Smooth muscle cell of the brain vasculature (primary cell): ENCODE measurements at places on chromosomes 1 and 21.
A peak's percentile ranks its signal among the peaks of the same experiment; 100 is the strongest.

- no peak for DNase-seq
These were observed 450.7 kb downstream of the PTPRC start for GRCh38 chr1:199089393-199090122.

DNA sequence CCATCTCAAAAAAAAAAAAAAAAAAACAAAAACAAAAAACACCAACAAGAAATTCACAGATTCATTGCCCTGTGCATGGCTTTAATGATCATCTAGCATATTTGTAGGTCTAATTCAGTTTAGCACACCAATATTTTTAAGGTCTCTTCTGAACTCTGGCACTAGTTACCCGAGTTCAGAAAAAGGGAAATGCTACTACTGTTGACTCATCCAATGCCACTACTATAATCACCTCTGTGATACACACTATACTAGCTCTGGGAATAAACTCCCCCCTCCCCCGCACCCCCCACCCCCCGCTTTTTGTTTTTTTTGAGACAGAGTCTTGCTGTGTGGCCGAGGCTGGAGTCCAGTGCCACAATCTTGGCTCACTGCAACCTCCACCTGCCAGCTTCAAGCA, 55.6 kb downstream of the FBXO42 start:
- DNase-seq, result no peak

GRCh38 chr21:35974775-35975174, 85.6 kb downstream of the SETD4 start:
- no peak for DNase-seq

DNA sequence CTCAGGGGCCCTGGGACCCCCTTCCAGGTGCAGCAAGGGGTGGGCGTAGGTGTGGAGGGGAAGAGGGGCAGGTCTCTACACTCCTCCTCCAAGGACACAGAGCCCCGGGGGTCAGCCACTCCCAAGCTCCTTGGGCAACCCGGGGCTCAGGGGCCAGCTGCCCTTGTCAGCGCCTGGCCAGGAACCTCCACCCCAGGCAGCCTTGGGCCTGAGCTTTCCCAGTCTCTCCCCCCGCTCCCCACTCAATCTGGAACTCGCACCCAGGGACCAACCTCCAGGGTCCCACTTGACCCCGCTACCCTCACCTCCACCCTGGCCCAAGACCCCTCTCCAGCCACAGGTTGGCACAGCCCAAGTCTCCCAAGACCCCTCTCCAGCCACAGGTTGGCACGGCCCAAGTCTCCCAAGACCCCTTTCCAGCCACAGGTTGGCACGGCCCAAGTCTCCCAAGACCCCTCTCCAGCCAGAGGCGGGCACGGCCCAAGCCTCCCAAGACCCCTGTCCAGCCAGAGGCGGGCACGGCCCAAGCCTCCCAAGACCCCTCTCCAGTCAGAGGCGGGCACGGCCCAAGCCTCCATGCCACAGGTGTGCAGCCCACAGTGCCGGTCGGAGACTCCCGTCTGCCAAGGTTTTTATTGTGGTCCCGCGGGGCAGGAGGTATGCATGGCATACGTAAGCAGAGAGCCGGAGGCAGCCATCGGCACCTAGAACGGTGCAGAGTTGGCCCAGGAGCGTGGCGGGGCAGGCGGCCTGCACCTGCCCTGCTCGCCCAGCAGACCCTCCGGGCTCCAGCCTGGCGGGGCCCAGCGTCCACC, 3.0 kb downstream of the TNFRSF4 start:
- no peak for DNase-seq

GRCh38 chr1:203208181-203208580, 21.3 kb downstream of the CHIT1 start:
- DNase-seq, result no peak

- DNase-seq, result no peak
These were observed 75.4 kb downstream of the RUNX1 start for GRCh38 chr21:34973685-34974084.

DNA sequence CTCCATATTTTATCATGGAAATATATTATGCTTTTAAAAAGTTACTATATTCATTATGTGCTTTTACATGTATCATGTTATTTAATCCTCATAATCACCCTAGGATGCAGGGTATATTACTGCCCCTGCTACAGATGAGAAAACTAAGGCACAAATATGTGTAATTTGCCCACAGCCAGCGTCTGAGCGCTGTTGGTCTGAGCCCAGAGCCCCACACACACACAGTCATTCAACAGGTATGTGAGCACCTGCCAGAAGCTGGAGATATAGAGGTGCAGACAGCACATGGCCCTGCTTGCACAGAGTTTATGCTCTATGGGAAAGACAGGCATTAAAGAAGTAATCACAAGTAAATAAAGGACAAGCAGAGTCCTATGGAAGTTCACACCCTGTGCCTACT, 49.8 kb upstream of the SEC16B start:
- DNase-seq, result no peak

DNA sequence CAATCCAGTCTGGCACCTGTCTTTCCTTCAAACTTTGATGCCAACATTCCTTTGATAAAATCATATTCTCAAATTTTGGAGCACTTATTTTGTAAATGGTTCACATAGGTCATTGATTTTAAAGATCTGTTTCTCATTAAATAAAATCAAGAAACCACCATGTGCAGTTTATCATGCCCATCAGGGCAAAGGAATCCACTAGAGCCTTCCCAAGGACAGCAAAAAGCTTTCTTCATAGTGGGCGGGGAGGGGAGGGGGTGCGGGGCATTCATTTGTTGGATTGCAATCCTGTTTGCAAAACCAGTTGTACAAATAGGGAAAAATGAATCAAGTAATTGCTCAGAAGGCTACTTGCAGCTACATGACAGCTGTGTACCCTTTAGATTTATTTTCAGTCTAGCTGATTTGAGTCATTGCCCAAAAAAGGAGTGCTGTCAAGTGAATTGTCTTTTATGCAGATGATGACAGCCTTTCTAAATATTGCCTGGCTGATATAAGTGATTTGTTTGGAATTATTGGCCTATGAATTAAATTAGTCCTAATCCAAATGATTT, 23.0 kb downstream of the LRRC8B start:
- no peak for DNase-seq

- DNase-seq, result no peak
These were observed 35.2 kb upstream of the B3GALT2 start for GRCh38 chr1:193221651-193222050.

GRCh38 chr21:15706696-15707095, 23.1 kb upstream of the USP25 start:
- DNase-seq, result no peak

- peak; percentile 95 for DNase-seq
These were observed 496 bp downstream of the NUCKS1 start for GRCh38 chr1:205749234-205750137.

GRCh38 chr1:119046429-119046784, 58.3 kb upstream of the TBX15 start:
- DNase-seq, result no peak

DNA sequence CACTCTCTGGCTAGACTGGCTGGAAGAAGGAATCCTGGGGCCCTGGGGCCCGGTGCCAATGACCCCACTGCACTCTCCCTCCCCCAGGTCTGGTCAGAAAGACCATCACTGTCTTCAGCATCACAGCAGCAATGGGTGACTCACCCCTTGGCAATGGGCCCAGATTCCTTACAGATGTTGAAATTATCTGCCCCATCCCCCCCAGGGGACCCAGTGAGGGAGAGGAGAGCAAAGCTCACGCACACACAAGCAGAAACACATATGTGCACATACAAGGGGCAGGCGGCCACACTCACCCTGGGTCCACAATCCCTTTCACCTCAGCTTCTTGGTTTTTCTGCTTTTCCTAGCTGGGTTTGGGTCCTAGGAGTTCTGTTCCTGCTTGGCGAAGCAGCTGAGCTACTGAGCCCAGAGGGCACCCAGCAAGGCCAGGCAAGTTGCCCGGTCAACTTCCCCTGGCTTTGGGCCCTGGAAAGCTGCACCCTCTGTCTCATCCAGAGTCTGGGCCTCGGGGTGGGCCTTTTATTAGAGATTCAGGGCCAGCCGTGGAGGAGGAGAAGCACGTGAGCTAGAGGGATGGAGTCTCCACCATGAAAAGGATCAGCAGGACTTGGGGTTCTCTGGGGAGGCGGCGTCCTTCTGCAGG, 2.6 kb downstream of the COL16A1 start:
- DNase-seq, result peak; percentile 97

GRCh38 chr21:40620386-40621145, 226.4 kb downstream of the DSCAM start:
- DNase-seq, result no peak

DNA sequence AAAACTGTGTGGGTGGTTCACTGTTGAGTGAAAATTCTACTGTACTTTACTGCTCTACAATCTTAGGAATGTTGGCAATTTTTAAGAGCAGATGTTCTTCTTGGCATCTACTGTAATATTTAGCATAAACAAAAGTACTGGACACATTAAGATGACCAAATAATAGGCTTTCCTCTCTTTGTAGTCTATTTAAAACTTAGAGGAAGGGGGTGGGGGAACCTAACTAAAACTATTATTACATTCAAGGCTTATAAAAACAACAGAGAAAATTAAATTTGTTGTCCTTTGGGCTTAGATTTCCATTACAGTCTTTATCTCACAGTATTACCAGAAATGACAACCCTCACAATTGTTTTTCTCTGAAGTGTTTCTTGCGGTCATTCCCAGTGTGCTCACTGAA, 181.2 kb downstream of the PLPPR4 start:
- no peak for DNase-seq

DNA sequence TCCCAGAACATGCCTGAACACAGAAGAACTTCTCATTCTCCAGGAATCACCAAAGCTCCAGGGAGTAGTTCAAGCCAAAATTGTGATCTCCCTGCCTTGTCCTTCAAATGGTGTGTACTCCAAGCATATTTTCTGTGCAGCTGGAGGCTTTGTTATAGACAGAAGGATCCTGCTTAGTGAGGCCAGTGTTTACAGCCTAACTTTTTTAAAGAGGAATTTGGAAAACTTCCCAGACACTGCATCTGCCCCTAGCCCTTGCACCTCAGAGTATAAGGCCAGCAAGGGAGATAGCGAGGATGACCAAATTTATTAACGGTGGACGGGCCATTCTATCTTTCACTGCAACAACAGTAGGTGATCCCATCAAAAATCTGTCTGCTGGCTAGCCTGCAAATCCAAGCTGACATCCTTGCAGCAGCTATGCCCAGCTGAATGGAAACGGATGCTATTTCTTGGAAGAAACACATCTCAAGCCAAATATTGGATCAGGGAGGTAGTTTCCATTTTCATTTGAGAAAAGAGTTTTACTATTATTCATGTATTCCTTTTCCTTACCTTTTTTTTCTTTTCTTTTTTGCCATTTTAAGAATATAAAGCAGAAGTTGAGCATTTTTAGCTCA, 249.8 kb downstream of the USH2A start:
- no peak for DNase-seq

DNA sequence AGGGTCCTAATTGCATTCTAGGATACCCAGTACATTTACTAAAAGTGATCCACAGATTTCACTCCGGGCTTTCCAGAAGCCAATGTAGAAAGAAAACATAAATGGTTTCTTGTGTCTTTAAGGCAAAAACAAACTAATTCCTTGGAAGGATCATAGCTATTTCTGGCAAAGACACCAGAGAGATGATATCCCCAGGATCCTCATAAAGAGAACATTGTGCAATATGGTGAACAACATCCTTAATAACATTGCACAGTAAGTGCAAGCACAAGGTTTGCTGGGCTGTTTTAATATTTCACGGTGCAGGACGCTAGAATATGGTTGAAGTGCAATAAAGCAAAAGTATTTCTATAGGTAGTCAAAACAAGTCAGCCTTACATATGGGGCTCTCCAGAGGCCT, 83.0 kb downstream of the NTPCR start:
- DNase-seq, result no peak

- DNase-seq, result no peak
These were observed 7.0 kb downstream of the OLFML2B start for GRCh38 chr1:162016631-162017030.

DNA sequence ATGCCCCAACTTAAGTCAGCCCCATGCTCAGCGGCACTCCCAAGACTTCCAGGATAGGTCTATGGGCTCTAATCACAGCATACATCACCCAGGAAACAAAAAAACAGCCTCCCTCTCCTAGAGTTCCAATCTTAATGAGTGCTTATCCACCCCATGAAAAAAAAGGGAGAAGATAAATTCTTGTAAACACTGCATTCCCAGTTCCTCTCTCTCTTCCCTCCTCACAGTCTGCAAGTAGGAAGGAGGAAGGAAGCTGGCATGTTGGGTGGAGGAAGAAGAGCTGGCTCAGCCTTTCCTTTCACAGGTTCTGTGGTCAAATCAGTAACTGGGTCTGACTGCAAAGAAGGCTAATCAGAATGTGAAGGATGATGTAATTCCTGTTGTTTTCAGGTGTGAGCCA, 69.9 kb upstream of the ZC3H11B start:
- no peak for DNase-seq

GRCh38 chr1:181391301-181391900, 91.9 kb upstream of the CACNA1E start:
- DNase-seq, result no peak

- DNase-seq, result no peak
These were observed 9.1 kb downstream of the OLIG1 start for GRCh38 chr21:33078907-33079582.

DNA sequence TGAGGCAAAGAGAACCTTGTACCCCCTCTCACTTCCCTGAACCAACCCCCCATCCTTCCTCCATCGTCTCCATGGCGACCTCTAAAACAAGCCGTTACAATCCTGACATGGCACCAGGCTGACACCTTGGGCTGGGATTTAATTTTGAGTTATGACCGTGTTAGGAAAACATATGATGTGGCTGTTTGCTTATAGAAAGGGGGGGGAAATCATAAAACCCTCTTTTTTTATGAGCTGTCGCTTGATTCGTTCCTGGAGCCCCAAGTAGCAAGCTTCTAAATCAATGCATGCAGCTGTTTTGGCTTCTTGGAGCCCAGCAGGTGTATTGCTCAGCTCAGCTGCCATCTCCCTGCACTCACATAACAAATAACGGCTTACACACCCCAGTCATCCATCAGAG, 301.2 kb upstream of the SPAG17 start:
- DNase-seq, result no peak

DNA sequence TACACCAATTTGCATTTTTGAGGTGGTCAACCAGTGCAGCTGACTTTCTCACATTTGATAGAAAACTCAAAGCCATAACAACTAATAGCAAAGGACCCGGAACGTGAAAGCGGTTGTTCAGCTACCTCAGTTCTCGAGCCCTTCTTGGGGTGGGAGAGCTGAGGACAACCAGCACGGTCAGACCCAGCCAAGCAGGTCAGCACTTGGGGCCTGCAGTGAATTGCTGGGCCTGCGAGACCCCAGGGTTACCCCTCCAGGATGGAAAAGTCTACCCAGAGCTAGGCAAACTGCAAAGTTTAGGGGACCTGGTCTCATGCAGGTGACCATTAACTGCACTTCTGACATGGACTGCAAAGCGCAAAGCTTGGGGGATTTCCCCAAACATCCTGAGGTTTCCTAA, 23.8 kb upstream of the AJAP1 start:
- DNase-seq, result no peak

GRCh38 chr1:234976861-234977680, 151.6 kb downstream of the TOMM20 start:
- DNase-seq, result no peak

- DNase-seq, result no peak
These were observed 128.8 kb downstream of the PDE4B start for GRCh38 chr1:65921446-65921845.

DNA sequence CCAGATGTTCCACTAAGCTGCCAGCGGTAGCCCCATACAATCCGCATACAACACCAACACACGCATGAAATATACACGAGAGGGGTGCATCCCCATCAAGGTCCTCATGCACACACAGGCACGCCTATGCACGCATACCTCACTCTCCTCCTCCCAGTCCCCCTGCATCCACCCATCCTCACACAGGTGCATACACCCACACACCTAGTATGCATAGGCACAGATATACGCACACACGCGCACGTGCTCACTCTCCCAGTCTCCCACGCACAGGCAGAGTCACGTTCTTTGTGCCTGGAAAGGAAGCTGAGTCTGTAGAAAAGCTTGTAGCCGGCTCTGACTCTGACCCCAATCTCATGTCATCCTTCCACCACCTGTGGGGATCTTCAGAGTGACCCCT, 16.9 kb upstream of the PADI2 start:
- DNase-seq, result no peak
